ENCODE measurements at places on chromosomes 4 and X.

DNA sequence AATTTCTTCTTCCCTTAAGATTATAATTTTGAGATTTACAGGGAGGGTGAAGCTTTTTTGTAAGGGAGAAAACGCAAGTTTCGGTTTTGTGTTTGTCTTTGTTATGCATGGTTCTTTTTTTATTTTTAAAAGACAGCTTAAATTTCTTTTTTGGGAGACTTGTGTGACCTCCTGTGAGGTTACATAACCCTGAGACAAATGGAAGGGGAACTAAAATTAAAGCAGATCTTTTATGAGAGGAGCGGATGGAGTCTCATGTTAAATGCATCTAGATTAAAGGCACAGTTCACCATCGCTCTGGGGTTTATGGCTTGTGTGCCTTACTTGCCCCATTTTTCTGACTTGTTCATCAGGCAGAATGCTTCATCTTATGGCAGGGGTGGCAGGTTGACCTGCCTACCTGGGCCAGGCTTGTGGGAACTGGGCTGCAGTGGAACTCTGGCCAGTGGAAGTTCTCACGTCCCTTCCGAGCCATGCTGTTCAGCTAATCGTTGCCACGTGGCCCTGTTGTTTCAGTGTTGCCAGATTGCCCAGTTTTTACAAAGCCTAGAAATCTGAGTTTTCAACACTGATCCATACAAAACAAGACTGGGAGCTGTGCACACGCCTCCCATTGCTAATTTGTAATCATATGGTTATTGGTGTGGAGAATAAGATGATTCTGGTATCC is 291.8 kb downstream of the ARHGAP10 start:
- no peak for DNase-seq

GRCh38 chr4:48194971-48195370 is 60.9 kb upstream of the TXK start:
- DNase-seq, result no peak

DNA sequence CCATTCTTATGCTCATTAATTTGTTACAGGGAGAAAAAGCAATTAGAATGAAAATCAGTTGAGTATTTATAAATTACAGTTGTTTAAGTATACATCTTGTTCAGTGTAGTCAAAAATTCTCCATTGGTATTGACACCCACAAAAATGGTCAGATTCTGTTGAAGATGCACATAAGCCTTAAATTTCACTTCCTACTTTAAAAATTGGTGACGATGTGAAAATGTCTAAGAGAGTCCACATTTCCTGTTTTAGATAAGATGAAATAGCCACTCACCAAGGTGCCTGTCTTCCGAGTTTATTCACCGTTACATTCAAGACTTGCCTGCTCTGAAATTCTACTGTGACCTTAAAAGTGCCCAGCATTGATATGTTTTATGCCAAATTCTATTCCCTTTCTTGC is 93.6 kb downstream of the GPR143 start:
- no peak for DNase-seq

DNA sequence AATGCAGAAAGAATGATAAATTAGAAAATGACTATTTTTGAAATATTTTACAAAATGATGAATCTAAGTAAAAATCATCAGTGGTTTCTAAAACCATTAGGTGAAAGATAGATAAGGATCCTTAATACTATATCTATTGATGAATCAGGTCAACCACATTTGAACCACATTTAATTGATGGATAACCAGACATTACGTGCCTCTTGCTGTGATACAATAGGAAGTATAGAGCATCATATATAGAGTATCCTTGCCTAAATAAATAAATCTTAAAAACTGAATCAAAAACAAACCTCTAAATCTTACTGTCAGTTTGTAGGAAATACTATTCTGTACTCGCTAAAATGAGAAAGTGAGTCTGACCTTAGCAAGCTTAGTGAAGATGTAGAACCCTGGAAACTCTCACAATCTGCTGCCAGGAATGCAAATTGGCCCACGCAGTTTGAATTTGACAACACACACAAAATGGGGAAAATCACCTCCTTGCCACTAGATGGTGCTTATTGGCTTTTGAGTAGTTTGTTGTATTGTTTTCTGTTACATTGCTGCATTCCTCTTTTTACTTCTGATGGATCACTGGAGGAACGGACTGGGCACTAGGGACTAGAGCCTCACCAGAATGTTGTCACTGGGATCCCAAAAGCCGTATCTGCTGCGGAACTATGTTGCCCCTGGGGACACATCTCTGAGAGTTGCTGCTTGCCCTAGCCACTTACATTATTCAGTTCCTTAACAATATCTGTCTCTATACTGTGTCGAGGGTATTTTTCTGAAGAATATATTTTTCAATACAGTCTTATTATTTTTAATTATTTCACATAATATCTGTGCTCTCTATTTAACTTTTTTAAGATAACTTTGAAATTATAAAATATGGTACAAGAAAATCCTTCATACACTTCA is 25.4 kb upstream of the SLAIN2 start:
- peak; percentile 78 for DNase-seq

- no peak for DNase-seq
These were observed 27.8 kb upstream of the WWC2 start for GRCh38 chr4:183071222-183071621.

- DNase-seq, result no peak
These were observed 51.6 kb upstream of the WDR1 start for GRCh38 chr4:10168151-10168550.

GRCh38 chr4:176638992-176639391 is 153.7 kb downstream of the VEGFC start:
- no peak for DNase-seq

GRCh38 chrX:77436682-77437081 is 10.5 kb upstream of the FGF16 start:
- no peak for DNase-seq

GRCh38 chrX:23666282-23666681 is 1.0 kb upstream of the PRDX4 start:
- no peak for DNase-seq

DNA sequence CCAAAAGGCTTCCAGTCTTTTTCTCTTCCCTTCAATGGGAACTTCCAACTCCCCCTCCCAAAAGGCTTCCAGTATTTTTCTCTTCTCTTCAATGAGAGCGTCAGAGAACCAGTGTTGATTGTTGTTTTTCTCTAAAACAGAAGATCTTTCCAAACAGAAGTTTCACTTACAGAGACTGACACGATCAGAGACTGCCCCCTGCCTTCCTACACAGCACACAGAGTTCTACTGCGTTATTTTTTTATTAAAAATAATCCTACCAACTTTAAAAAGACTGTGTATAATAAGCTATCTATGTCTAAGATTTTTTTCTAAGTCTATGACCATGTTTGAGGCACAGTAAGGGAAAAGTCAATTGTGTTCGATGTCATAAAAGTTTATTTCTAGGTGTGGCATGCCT is 3.5 kb upstream of the HTR2C start:
- DNase-seq, result no peak

DNA sequence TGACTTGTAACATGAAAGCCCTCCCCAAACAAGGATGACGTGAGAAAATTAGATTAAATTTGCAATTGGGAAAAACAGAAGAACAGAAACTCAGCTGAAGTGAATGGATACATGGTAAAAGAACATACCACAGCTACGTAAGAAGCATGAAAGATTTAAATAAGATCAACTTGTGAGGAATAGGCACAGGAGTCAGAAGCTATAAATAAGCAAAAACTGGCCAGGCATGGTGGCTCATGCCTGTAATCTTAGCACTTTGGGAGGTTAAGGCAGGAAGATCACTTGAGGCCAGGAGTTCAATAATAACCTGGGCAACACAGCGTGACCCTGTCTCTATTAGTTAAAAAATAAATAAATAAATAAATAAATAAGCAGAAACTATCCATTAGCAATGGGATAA is 33.6 kb upstream of the ZCCHC13 start:
- DNase-seq, result no peak

DNA sequence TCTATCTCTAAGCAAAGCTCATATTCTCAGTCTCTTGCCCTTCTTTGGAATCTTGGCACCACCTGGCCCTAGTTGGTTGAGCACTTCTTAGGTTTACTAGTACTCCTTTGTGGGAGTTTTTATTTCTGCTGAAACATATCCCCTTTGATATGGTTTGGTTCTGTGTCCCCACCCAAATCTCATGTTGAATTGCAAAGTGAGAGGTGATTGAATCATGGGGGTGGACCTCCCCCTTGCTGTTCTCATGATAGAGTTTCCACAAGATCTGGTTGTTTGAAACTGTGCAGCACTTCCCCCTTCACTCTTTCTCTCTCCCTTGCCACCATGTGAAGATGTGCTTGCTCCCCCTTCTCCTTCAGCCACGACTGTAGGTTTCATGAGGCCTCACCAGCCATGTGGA is 22.2 kb upstream of the SYNPO2 start:
- no peak for DNase-seq

DNA sequence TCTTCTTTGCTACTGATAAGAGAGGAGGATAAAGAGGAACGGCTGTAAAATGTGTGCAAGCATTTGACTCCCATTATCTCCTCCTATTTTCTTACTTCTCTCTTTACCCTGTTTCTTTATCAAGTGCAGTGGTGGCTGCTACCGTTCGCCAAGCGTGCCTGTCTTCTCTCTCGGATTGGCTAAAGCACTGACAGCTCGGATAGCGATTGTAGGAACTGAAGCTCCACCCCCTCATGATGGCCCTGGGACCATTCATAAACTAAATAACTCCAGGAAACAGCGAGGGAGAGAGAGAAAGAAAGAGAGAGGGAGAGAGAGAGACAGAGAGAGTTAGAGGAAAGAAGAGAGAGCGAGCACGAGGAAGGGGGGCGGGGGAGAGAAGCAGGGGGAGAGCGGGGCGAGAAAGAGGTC is 305 bp upstream of the MAB21L2 start:
- no peak for DNase-seq

DNA sequence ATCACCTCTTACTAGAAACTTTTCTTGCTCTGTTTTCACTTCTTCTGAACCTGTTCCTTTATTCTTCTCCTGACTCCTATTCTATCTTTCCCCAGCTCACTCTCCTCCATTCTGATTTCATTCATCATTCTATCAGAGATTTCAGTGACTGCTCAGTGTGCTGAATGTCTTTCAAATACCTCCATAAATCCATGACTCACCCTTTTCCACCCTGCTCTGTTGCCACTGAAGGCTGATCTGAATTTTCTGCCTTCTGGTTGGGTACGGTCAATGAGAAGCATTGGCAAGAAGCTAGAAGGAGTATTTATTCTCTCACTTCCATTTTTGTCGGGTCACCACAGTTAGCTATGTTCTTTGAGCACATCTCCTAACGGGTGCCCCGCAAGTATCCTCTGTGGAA is 265.9 kb downstream of the CBLL2 start:
- DNase-seq, result no peak

DNA sequence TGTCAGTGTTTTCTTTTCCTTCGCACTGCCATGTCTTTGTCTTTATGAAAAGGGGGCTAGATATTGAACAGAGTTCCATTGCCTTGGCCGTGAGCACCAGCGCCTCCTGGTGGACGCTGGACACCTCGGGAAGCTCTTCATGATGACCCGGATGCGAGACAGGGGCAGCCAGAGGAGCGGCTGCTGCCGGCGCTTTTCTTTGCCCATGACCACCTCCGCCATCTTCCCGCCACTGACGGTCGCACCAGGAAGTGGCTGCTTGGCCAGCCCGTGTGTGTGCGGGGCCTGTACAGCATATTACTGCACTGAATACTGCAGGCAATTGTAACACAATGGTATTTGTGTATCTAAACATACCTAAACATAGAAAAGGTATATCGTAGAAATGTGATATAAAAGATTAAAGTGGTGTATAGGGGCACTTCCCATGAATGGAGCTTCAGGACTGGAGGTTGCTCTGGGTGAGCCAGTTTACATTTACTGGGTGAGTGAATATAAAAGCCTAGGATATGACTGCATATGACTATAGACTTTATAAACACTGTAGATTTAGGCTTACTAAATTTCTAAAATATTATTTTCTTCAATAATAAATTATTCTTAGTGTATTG is 15.8 kb upstream of the GRIA2 start:
- peak; percentile 64 for DNase-seq

GRCh38 chrX:15825936-15826335 is 28.7 kb downstream of the AP1S2 start:
- no peak for DNase-seq

DNA sequence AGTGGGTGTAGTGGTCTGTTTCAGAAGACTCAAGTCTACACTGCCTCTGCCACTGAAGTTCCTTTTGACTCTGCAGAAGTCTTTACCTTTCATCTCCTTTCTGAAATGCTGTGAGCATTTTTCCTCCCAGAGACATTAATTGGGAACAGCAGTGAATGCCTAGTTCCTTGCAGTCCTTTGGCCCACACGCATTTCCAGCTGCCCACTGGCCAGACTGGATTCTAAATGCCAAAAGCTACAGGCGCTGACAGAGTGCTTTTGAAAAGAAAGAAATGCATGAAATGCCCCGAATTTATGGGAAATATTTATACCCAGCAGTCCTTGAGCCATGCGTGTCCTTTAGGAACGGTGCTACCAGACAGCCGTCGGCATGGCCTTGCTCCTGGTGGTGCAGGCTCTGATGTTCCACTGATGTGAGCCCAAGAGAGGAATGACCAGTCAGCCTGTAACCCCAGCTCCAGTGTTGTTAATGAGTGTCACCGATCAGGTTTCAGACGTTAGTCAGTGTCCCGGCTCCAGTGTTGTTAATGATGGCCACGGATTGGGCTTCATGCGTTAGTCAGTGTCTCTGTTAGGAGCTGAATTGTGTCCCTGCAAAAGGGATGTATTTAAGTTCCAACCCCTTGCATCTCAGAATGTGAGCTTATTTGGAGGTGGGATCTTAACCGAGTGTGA is 132.6 kb downstream of the TBL1X start:
- no peak for DNase-seq

- no peak for DNase-seq
These were observed 38.4 kb upstream of the IL9R start for GRCh38 chrX:155959018-155959587.

- no peak for DNase-seq
These were observed 35.5 kb downstream of the PLAC1 start for GRCh38 chrX:134622813-134623185.

- peak; percentile 74 for DNase-seq
These were observed 112.5 kb downstream of the SH3KBP1 start for GRCh38 chrX:19774905-19775304.

DNA sequence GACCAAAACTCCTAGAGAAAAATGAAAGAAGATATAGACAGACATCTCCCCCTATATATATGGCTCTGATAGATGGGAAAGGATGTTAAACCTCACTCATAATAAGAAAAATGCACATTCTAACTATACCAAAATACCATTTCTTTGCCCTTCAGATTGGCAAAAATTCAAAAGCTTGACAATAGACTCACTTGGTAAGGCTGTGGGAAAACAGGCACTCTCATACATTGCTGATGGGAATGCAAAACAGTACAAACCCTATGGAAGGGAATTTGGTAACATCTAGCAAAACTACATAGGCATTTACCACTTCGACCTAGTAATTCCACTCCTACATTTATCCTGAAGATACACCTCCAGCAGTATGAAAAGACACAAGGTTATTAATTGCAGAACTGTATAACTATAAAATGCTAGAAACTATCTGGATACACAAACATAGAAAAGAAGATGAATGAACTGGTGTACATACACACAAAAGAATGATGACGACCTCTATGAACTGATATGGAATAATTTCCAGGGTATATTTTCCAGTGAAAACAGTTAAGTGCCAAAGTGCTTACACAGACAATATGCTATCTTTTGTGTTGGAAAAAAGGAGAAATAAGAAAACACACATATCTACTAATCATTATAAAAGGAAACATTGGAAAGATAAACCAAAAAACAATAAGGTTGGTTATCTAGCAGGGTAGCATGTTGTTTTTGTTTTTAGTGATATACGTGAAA is 48.5 kb downstream of the WDFY3 start:
- no peak for DNase-seq

GRCh38 chr4:8916906-8917305 is 45.3 kb upstream of the HMX1 start:
- no peak for DNase-seq

GRCh38 chrX:57172544-57172943 is 35.3 kb upstream of the SPIN2A start:
- no peak for DNase-seq
